Endothelial cell of umbilical vein (primary cell): ENCODE measurements at places on chromosomes 4 and X. TPM values are rescaled to one million over a fixed set of nuclear protein-coding genes. Genes with fewer than 3 reads are reported as not detected.

DNA sequence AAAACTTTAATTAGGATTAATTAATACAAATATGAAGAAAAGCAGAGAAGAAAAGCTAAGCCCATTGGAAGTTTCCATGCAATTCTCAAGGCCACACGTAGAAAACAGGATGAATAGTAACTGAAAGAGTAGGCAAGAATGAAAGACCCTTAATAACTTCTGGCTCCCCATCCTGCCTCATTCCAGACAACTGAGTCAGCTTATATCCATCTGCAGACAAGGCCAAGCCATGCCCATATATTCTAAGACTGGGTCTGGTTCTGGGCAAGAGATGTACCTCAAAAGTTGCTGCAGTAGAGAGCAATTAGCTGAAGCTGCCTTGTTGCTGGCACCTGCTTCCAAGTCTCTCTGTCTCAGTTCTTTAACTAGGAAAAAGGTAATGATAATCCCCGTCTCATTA lies 244.1 kb downstream of the GPC3 start:
- DNase-seq = no peak

- DNase-seq = peak; percentile 71
Observed at GRCh38 chr4:150078041-150078578, at the start of gene DCLK2. TSS of gene DCLK2 (plus strand) at chr4:150078445. CDS start at chr4:150079028, 583 bp downstream.

GRCh38 chrX:56726605-56727004 lies 2.4 kb upstream of the NBDY start:
- peak; percentile 49 for DNase-seq

SAT1 gene
- 264 and 526 TPM in 2 replicates for polyA plus RNA-seq

KLF8 gene
- polyA plus RNA-seq = 2.0 and 2.1 TPM in 2 replicates

GRCh38 chr4:155722336-155722735 lies 36.5 kb upstream of the GUCY1B1 start:
- no peak for DNase-seq

DNA sequence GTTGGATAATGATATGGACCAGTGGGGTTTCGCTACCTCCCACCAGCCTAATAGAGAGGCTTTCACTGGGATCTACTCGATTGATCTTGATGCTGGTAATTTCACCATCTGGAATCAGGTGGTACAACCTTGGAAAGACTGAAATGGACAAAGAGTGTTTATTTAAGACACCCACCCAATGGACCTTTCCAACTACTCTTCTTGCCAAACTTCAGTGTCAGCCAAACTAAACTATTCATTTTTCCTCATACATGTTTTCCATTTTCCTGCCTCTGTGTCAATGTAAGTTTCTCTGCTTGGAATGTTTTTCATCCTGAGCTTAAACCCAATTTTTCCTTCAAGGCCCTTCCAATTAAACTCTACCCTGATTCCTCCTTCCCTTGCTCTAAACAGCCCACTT lies 92.6 kb downstream of the LNX1 start:
- no peak for DNase-seq

DNA sequence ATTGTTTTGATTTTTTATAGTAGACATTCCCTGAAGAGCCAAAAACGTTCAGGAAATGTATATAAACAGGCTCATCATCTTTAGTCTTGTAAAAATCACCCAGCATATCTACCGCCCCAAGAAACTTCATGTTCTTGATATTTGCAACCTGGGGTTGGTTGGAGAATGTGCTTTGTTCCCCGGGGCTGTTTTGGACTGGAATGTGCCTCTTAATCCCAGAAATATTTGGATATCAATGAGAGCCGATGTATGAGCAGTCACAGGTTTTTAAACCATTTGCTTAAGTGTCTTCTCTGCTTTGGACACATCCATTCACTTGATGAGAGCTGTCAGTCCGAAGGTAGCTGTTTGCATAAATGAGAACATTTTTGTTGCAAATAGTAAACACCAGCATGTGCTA lies 449.7 kb downstream of the PCDH7 start:
- DNase-seq = no peak

SRPX2 gene
- polyA plus RNA-seq = 260 and 265 TPM in 2 replicates

DNA sequence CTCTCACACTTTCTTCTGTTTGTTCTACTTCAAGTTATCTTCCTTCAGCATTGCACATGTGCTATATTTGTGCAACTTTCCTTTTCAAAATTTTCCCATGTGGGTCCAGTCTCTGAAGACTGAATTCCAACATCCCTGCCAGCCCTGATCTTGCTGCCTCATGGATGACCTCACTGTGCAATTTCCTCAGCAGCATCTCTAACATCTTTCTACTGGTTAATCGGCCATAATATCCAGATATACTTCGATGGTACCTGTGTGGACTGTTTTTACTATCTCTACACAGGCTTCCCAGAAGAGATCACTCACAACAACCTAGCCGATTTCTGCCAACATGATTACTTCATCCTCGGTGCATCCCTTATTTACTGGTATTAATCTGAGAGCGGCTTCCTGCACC lies 41.5 kb downstream of the GPM6A start:
- no peak for DNase-seq

DNA sequence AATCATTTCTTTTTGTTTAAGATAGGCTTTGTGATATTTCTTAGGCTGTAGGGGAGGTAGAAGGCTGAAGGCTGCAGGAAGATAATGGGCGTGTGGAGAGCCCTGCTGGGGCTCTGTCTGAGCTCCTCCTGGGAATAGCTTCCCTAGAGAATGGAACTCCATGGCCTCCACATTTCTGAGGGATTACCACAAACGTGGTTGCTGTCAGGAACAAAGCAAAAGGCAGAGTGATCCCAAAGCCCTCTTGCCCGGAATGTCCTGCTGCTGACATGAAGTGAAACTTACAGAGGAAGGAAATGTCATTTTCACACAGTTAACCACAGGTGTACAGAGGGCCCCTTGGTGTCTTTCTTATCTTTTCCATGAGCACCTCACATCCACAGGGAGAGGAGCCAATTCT lies 89.3 kb downstream of the DDIT4L start:
- DNase-seq = no peak

HSFX1 gene
- polyA plus RNA-seq = 0.41 and 0.68 TPM in 2 replicates

DNA sequence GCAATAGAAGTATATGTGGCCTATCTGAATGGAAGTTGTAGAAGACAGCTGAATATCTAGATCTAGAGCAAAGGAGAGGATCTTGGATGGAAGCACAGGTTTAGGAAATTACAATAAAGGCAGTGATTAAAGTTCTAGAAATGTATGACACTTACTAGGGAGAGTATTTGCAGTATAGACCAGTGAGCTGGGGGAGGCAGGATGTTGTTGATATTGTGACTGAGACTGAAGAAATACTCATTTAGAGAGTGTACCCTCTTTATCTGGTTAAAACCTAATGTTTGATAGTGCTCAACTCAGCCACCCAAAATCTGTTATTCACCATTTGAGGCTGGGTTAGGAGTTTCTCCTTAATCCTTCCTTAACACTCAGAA lies 439.5 kb downstream of the GRXCR1 start:
- no peak for DNase-seq
